ENCODE measurements at places on chromosomes 11 and 22.
A peak's percentile ranks its signal among the peaks of the same experiment; 100 is the strongest.

- peak; percentile 66 for DNase-seq
These were observed 3.8 kb downstream of the APOL3 start for GRCh38 chr22:36156515-36157419.

GRCh38 chr11:113644605-113645004, 61.5 kb downstream of the TMPRSS5 start:
- DNase-seq: no peak

- no peak for DNase-seq
These were observed 5.0 kb upstream of the APOL1 start for GRCh38 chr22:36247955-36248354.

DNA sequence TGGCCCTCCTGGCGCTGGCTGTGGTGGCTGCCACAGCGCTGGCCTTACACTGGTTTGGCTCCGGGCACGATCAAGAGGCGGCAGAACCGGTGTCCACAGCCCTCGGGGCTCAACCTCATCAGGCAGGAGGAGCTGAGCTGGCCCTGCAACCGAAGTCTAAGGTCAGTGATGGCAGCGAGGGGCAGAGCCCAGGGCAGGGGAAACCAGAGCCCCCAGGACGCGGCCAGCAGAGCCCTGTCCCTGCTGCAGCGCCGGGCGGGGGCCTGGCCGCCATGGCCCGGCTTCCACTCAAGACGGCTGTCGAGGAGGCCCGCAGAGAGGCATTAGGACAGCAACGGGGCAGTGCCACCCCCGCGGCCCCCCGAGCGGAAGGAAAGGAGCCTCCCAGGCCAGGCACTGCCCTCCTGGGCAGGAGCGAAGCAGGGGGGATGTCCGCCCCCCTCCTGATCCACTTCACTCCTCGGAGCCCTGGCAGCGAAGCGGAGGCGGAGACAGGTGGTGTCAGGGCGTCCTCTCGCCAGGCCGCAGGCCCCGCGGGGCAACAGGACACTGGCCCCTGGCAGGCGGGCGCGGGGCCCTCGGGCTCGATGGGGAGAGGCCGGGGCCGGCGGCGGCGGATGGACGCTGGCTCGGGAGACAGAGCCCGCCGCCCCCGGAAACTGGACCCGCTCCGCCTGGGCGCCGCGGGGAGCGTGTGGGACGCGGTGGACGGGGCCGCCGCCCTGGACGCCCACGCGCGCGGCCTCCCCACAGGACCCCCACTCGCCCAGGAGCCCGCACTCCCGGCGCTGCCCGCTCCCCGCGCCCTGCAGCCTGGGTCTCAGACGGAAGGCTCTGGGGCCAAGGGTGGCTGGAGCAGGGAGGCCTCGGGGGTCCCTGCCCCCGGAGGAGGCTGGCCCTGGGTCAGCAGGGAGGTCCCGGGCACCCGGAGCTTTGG, 895 bp downstream of the KLHDC7B start:
- no peak for DNase-seq

DNA sequence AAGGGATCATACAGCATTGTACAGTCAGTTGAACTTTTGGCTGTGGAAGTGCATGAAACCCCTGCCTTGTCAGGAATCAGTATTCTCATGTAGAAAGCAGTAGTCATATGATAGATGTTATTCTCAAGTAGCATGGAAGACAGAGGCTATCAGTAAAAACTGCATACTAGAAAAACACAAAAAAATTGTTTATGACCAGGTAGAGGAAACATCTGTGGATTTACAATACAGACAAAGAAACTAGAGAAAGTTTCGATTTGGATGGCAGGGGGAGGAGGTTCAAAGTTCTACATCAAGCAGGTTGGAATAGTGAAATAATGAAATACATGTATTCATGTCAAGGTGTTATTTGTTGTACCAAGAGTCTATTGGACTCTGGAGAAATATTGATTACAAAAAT, 212.3 kb upstream of the DDI1 start:
- DNase-seq: no peak

DNA sequence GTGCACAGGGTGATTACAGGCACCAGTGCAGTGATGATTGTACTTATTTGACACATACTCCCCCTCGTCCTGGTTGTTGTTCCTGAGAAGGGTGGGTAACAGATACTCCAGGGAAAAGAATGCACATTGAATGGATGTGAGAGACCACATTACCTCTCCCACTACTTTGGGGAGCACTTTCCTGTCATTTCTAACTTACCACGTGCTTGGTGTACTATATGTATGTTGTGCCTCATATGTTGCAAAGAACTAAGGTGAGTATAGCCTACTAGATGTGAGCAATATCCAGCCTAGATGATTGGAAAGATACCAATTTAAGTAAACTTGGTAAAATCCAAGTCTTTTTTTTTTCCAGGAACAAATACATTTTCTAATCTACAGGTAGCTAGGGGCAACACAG, 14.3 kb upstream of the SCARF2 start:
- no peak for DNase-seq

DNA sequence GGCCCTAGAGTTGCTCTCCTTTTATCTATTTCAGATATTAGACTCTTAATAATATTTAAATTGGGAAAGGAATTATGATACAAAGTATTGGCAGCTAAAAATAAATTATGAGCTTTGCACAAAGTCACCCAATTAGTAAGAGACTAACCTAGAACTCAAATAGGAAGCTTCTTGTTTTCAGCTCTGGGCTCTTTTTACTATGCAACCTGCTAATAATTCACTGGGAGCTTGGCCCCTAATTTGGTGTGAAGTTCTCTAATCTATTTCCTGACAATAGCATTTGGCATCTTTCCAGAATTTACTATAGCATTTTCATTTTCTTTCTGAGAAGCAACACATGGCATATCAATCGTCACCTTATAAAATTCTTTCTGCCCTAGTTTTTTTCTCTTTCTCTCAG, 727.7 kb upstream of the ANO5 start:
- DNase-seq: no peak

DNA sequence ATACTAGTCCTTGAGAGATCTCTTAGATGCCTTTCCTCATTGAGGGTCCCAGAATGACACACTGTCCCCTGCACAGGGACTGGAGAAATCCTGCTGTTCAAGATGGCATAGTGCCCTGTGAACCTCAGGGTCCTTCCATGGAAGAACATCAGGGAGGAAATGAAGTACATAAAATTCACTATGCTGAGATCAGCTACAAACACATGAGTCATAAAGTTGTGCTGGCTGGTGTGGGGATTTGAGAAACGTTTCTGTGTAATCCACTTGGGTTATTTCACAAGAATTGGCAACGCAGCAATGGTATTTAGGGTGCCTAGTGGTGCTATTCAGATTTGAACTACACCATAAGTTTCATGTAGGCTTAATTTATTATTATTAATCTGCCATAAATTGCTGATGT, 174.4 kb downstream of the MAML2 start:
- peak; percentile 86 for DNase-seq

- no peak for DNase-seq
These were observed 7.3 kb downstream of the ASCL2 start for GRCh38 chr11:2263071-2263565.

DNA sequence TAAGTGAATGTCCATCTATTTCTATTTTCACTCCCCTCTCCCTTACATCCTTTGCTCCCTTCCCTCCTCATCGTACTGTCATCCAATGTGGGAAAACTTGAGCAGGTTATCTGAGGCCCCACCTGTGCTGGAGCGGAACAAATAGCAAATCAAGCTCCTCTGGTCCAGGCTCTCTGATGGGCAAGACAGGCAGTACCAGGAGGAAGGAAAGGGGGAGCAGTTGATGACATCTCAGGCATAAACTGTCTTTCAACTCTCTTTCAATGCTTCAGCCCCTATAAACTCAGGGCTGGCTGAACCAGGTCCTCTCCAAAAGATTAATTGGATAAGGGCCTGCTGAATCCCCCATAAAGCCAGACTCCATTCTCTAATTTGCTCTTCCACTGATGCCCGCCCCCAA, 1.5 kb upstream of the CCKBR start:
- DNase-seq: no peak

DNA sequence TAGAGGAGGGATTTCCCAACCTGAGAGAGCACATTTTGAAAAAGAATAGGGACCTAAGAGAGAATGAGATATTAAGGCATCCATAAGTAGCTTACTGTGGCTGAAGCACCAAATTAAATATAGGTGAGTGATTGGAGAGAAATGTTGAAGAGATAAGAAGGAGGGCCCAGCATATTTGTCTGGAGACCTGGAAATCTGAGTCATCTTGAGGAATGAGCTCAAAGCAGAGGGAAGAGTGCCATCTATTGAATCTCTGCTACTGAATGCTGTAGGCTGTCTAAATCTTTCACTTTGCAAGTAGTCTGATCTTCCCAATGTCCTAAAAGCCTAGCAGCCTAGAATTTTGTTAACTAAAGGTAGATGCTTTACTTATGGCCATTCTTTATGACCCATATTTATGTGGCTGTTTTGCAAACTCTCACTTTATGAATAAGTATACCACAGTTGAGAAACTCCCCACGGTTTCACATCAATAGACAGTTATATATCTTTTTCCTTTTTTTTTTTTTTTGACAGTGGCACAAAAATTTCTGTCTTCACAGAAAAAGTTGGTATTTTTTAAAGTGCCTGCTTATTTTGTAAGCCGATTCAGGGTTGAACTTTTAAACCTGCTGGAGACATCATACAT, 2093.5 kb downstream of the LRRC4C start:
- DNase-seq: no peak

GRCh38 chr22:44567846-44568493, 69.9 kb upstream of the RTL6 start:
- no peak for DNase-seq

- no peak for DNase-seq
These were observed 1.6 kb downstream of the HRAS start for GRCh38 chr11:533586-534395.

- no peak for DNase-seq
These were observed 86.4 kb downstream of the PIWIL4 start for GRCh38 chr11:94653561-94653960.

DNA sequence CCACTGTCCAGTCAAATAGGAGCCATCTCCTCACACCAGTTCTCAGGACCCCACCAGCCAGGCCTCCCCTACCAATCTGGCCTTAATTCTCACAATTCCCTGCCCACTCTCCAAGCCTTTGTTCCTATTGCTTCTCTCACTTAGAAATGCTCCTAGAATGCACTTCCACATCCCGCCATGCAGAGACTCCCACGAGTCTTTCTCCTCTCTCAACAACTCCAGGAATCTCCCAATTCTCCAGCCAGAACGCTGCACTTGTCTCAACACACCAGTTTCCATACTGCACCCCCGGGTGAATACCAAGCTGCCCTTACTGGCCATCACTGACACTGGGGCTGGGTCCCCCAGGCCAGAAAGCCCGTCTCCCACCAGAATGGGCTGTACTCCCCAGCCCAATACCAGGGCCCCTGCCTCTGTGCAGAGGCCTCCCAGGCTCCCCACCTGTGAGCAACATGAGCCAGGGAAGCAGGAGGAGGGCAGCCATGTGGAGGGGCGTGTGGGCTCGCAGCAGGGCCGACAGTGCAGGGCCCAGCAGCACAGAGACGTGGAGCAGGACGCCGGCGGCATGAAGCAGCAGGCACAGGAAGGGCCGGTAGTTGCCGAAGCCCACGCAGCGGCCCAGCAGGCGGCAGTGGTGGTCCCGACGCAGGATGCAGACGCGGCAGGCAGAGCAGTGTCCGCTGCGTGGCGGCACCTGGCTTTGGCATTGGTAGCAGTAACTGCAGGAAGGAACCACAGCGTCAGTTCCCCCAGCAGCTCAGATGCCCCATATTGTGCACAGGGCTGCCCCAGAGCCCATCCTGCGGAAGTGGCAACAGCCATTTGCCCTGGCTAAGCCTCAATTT, 2.4 kb downstream of the ZDHHC24 start:
- DNase-seq: peak; percentile 17

DNA sequence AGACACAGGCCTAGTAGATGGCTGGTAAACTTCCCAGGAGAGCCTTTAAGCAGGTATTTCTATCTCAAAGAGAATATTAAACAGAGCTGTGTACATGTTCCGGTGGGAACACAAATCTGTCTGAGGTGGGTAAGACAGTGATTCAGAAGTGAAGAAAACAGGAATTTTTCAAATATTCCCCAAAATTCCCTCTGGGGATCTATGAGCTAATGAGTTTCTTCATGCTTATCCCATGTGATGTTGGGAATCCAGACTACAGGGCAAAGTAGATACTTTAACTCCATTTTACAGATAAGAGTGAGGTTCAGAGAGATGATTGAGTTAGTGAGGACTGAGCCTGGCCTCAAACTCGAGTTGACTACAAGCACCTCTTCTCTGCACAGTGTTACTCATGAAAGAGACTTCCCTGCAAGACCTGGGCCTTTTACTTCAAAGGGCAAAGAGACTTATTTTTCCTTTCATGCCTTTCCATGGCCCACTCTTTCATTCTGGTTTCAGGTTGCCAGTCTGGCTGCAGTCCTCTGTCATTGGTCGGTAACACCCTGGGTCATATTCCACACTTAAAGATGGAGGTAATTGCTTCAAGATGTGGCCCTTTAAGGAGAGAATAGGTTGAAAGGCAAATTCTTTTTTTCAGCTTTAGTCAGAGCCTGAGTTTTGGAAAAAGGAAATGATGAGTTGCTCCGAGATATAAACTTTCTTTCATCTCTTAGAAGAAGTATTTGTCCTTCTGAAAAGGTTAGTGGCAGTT, 70.1 kb downstream of the CYB5R2 start:
- peak; percentile 29 for DNase-seq

GRCh38 chr11:35146711-35147110, 7.7 kb downstream of the CD44 start:
- DNase-seq: no peak

GRCh38 chr22:25403284-25403810, 161.1 kb upstream of the GRK3 start:
- no peak for DNase-seq

DNA sequence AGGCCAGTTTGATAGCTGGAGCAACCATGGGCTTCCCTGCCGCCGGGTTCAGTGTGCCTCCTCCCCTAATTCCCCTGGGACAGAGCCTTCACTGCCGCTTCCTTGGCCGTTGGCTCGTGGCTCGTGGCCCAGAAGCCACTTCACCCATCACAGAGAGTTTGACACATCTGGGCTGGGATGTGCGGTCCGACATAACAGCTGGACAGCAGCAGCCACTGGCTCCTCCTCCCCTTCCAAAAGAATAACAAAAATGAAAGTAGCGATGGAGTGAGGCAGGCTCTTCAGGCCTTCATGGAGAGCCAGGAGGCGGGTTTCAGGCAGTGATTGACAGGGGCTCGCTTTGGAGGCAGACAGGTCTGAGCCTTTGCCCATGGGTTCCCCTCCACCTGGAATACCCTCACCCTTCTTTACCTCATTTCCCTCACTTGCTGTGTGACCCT, 8.2 kb downstream of the CREB3L1 start:
- no peak for DNase-seq

- DNase-seq: no peak
These were observed 12.0 kb upstream of the MMP1 start for GRCh38 chr11:102809971-102810370.

GRCh38 chr11:83572581-83573496, 286.7 kb upstream of the CCDC90B start:
- DNase-seq: no peak

- DNase-seq: no peak
These were observed 689.9 kb upstream of the CCDC90B start for GRCh38 chr11:83976086-83976485.

Measured in GM04504 (cell line).